ENCODE measurements at places on chromosomes 5 and 9.

DNA sequence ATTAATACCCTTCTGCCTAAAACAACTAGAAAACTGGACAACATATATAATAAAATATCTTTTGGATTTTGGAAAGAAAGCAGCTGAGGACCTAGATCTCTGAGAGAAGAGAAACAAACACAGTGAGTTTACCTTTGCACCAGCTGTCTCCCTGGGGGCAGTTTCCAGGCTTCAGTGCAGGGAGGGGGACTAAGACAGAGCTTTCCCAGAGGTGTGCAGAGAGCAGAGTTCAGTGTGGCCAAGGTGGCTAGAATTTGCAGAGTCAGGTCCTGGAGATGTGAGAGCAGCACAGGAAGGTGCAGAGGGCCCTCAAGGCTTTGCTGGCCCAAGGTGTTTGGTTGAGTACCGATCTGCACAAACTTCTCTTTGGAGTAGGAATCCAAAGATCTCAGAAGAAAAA is 26.3 kb upstream of the PTPDC1 start:
- no peak for DNase-seq

GRCh38 chr9:104927216-104927911 is 591 bp downstream of the ABCA1 start:
- no peak for DNase-seq

- no peak for DNase-seq
These were observed 588.5 kb downstream of the MTRR start for GRCh38 chr5:8457187-8458037.

GRCh38 chr5:104186100-104186499 is 623.5 kb upstream of the NUDT12 start:
- no peak for DNase-seq

DNA sequence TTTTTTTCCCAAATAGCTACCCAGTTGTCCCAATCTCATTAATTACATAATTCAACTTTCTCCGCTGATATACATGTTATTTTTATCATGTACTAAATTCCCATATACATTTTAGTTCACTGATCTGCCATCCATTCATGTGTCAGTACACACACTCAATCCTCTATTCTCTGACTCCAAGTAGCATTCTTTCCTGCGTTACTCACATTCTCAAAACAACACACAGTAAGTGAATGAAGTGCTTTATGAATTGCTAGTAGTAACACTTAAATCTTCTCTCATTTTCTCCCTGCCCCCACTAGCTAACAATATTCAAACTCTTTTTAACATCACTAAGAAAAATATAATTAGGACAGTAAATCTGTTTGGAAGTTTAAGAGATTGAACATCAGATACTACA is 8.9 kb downstream of the ZNF366 start:
- no peak for DNase-seq

DNA sequence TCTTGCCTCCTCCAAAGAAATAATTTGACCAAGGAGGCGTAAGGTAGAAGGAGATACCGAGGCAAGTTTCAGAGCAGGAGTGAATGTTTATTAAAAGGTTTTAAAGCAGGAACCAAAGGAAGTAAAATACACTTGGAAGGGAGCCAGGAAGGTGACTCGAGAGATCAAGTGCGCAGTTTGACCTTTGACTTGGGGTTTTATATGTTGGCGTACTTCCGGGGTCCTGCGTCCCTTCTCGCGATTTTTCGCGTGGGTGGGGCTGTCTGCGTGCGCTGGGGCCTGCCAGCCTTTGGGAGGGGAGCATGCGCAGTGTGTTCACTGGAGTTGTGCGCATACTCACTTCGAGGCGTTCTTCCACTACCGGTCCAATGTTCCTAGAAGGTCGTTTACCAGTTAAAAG is 166.0 kb upstream of the IRX2 start:
- DNase-seq, result no peak

- no peak for DNase-seq
These were observed 197.0 kb downstream of the FBN2 start for GRCh38 chr5:128341056-128341455.

DNA sequence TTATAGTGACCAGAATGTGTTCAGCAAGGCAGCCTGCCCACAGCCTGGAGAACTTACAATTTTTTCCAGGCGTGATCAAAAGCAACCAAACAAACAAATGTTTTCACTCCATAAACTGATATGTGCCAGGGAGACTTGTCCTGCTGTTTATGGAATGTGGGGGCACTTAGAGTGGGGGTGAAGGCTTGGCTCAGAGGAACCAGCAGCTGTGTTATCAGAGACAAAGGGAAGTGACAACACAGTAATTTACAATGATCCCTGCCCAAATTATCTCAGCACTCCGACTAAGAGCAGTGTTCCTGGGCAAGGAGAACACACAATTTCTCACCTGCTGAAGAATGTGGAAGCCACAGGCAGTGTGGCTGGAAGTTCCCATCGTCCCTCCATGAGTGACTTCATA is 429.1 kb upstream of the IRX4 start:
- no peak for DNase-seq

- no peak for DNase-seq
These were observed 214.4 kb downstream of the EFNA5 start for GRCh38 chr5:107456281-107456715.

DNA sequence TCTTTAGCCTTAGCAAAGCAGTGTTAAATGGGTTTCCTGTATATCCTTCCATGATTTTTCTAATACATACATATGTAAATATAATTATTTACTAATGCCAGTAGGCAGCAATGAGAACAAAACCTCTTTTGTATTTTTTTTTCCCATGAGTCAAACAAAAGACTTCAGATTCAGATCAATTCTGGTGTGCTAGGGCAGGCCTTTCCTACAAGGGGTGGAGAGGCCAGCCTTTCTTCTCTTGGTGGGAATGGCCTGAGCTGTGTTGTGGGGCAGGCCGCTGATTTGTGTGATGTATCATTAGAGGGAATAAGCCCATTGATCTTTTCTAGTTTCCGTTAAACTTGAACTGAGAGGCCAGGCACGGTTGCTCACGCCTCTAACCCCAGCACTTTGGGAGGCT is 115.5 kb upstream of the DMRT1 start:
- no peak for DNase-seq

GRCh38 chr9:4333231-4333740 is 33.4 kb upstream of the GLIS3 start:
- no peak for DNase-seq

- peak; percentile 65 for DNase-seq
These were observed 173.4 kb downstream of the DNAH5 start for GRCh38 chr5:13771011-13771571.

- DNase-seq, result no peak
These were observed 786 bp downstream of the PCDHB5 start for GRCh38 chr5:141135718-141136266.

DNA sequence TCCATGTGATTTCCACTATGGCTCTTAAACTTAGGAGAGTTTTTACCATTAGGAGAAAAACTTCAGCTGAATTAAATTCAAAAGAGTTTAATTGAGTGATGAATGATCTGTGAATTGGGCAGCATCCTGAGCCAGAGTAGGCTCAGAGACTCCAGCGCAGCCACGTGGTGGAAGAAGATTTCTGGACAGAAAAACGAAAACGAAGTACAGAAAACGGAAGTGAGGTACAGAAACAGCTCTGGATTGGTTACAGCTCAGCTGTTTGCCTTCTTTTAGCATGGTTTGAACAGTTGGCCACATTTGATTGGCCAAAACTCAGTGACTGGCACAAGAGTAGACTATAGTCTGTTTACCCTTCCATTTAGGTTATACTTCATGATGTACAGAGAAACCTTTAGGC is 69.2 kb upstream of the PLPP1 start:
- DNase-seq, result no peak

All from HS-27A (cell line).